Stimulated activated CD4-positive, alpha-beta T cell treated with anti-CD3 and anti-CD28 coated beads, TNF-alpha, amount 100 ng/mL, for 1 hour (primary cell): ENCODE measurements at places on chromosomes 13 and 19.

DNA sequence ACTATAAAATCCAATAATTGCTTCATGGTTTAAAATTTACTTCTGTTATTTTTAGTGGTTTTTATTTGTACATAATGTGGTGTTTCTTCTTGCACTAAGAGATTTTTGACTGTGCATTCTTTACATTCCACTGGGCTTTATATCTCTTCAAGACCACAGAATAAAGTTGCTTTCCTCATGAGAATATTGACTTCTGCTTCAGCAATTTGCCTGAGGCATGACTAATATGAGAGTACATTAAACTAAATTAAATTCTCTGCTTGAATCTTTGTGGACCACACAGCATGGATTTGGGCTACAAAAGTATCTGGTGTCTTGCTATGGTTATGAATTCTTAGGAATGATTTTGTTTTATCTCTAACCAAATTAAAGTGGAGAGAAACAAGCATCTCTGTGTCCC lies 1463.4 kb upstream of the PCDH20 start:
- no peak for DNase-seq

DNA sequence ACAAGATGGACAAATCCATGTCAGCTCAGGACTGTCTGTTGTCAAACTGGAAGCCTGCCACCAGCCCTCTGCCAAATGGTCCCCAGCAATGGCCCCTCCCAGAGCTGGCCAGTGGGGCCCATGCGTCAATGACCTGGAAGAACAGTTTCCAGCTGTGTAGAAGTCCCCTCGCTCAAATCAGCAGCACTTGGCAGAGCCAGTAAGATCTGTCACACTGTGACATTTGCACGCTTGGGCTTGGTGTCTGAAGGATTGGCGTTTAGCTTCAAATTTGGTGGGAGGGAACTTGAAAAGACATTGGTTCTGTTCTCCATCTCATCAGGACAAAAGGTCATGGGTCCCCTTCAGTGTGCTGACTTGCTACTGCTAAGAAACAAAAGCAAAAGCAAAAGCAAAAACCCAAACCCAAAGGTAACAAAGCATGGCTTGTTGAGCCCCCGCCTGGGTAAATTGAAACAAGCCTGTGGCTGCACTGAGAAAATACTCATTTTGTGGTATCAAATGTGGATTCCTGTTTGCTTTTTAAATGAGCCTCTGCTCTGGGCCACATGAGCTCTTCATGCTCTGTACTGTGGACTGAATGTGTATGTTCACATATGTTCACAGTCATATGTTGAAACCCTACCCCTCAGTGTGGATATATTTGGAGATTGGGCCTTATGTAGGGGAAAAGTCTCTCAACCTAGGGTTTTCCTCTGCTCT lies 253.6 kb upstream of the MAB21L1 start:
- no peak for DNase-seq

- DNase-seq: no peak
Measured at GRCh38 chr13:33303855-33304597, 18.5 kb upstream of the STARD13 start.

DNA sequence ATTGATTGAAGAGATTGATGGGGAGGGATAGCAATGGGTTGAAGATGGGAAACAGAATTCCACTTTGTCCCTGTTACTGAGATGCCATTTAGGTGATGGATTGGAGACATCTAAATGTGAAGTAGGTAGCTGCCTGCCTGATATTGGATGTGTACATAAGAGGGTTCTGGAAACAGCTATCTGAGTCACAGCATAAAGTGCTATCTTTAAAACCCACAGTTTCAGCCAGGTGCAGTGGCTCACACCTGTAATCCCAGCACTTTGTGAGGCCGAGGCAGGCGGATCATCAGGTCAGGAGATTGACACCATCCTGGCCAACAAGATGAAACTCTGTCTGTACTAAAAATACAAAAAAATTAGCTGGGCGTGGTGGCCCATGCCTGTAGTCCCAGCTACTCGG lies 72.6 kb downstream of the DNAJC3 start:
- DNase-seq: no peak

DNA sequence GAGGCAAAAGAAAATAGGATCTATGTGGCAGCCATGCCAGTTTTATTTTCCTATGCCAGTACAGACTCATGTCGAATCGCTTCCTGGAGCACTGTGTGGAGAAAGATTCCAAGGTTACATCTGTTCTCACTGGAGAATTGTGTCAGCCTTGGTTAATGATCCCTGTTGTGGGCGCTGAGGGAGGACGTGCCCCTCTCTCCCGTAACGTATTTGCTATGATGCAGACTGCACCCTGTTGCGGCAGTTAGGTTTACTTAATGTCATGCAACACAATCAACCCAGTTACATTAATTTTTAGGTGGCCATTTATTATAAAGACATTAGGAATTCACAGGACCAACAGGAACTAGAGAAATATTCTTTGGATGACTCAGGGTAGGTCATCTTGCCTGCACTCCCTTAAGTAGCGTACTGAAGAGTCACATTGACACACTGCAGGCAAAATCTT lies 892.9 kb downstream of the EFNB2 start:
- DNase-seq: no peak

DNA sequence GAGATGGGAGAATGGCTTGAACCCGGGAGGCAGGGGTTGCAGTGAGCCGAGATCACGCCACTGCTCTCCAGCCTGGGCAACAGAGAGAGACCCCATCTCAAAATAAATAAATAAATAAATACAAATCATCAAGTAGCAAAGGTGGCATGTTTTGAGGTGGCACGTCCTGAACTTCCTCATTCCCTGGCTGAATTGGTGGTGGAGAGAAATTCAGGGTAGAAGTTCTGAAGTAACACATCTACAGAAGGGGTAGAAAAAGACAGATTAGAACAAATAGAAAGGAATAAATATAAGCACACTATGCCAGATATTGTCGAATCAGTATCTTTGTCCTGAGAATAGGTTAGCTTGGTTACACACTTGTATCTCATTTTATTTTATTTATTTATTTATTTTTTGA lies 6.3 kb downstream of the IFI30 start:
- no peak for DNase-seq

- DNase-seq: no peak
Measured at GRCh38 chr13:32415019-32415418, 12.9 kb downstream of the N4BP2L1 start.

DNA sequence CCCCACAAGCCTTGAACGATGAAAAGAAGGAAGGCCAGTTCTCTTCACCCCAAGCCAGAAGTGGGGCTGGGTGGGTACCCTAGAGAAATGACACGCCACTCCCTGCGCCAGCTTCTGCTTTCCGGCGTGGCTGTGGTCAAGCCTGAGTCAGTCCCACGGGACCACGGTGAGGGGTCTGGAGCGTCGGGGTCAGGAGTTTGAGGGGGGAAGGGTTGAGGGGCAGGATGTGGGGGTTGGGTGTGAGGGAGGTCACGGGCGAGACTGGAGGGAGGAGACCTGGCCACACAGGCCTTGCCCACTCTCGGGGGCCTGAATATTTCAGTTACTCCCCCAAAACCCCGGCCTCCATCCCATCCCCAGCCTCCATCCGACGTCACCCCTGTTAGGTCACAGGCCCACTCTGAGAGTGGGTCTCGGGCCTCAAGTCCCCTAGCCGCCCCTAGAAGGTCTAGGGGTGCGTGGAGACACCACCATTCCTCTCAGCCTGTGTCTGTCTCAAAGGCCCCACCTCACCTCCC lies 500 bp upstream of the IFI30 start:
- no peak for DNase-seq

- no peak for DNase-seq
Measured at GRCh38 chr19:7176792-7177191, 107.3 kb downstream of the ZNF557 start.

GRCh38 chr19:40754611-40755247 lies 3.7 kb downstream of the SNRPA start:
- no peak for DNase-seq
